ENCODE measurements at places on chromosomes 5 and 9.

- no peak for DNase-seq
Measured at GRCh38 chr5:120684213-120684612, 220.1 kb downstream of the PRR16 start.

- DNase-seq, result peak; percentile 48
Measured at GRCh38 chr5:119355244-119355638, 578 bp upstream of the TNFAIP8 start.

DNA sequence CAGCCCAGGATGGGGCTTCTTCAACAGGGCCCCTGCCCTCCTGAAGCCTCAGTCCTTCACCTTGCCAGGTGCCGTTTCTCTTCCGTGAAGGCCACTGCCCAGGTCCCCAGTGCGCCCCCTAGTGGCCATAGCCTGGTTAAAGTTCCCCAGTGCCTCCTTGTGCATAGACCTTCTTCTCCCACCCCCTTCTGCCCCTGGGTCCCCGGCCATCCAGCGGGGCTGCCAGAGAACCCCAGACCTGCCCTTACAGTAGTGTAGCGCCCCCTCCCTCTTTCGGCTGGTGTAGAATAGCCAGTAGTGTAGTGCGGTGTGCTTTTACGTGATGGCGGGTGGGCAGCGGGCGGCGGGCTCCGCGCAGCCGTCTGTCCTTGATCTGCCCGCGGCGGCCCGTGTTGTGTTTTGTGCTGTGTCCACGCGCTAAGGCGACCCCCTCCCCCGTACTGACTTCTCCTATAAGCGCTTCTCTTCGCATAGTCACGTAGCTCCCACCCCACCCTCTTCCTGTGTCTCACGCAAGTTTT, 23.6 kb downstream of the PCDHGC5 start:
- DNase-seq, result peak; percentile 83

- DNase-seq, result no peak
Measured at GRCh38 chr9:125537442-125538091, 169.4 kb downstream of the MAPKAP1 start.

GRCh38 chr9:136977223-136977622, at the start of gene PTGDS:
Gene PTGDS (plus strand): TSS chr9:136977504. CDS start chr9:136977579, 75 bp downstream.
- no peak for DNase-seq

DNA sequence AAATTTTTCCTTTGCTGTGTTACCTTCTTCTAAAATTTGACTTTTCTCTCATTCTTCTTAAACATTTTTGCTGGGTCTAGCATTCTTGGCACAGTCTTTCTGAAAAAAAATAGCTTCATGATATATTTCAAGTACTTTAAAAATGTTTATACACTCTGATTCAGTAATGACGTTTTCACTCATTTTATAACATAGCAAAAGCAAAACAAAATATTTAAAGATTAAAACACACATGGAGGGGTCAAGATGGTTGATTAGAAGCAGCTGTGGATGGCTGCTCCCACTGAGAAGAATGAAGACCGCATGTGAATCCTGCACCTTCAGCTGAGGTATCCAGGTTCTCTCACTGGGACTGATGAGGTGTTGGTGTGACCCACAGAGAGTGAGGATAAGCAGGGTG, 188.2 kb downstream of the SGCD start:
- DNase-seq, result no peak

GRCh38 chr5:4628645-4629385, 511.3 kb upstream of the ADAMTS16 start:
- DNase-seq, result no peak

- DNase-seq, result no peak
Measured at GRCh38 chr9:11235061-11235460, 622.3 kb upstream of the PTPRD start.

- no peak for DNase-seq
Measured at GRCh38 chr5:93807846-93808245, 66.4 kb upstream of the POU5F2 start.

- no peak for DNase-seq
Measured at GRCh38 chr9:81894891-81895290, 33.3 kb upstream of the SPATA31D4 start.

DNA sequence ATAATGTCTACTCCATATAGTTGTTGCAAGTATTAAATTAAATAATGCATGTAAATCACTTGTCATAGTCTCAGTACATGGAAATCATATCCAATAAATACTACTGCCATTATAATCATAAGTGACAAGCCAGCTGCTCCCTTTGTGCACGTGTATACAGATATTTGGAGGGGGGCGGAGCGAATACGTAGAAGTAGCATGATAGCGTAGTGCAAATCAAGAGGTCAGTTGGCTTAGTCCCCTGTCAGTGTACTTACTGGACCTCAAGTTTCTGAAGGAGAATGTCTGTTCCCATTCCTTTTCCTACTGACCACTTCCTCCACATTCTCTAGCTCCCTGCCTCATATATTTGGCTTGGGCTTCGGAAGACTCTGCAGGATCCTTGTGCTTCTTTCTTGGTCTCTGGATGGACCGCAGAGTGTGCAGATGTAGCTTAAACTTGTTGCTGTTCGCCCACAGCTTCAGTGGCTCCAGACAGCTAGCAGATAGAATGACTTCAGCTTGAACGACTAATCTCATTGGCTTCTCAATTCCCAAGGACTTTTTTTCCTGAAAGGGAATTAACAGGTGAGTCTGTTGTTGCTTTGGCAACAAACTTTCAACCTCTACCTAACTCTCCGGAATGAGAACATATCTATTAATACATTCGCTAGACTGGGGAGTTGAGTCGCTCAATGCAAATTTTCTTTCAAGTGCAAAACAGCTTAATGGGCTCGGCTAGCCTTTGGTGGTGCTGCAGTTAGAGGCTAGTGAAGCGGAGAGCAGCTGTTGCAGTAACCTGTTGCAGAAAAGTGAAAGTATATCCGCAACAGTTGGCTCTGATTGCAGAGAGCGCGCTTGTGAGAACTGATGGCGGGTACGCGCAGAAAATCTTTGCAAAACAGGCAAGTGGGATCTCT, at the start of gene PCDHB1:
TSS of gene PCDHB1 (plus strand) at position 753 of the 899 bp plus-strand sequence. CDS start at position 850, 97 bp downstream.
- no peak for DNase-seq

DNA sequence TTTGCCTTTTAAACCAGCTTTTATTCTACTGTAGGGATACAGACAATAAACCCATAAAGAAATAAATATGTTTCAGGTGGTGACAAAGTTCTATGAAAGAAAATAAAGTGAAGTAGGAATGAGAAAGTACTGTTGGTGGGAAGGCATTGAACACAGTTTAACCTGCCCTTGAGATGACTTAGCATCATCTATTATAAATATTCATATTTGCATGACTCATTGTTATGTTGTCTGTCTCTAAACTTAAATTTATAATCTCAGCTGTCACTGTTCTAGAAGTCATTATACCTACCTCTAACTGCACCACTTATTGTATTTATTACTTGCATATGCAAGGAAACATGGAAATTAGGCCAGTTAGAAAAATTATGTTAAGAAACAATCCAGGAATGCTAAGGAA, 202.2 kb downstream of the CHSY3 start:
- no peak for DNase-seq

DNA sequence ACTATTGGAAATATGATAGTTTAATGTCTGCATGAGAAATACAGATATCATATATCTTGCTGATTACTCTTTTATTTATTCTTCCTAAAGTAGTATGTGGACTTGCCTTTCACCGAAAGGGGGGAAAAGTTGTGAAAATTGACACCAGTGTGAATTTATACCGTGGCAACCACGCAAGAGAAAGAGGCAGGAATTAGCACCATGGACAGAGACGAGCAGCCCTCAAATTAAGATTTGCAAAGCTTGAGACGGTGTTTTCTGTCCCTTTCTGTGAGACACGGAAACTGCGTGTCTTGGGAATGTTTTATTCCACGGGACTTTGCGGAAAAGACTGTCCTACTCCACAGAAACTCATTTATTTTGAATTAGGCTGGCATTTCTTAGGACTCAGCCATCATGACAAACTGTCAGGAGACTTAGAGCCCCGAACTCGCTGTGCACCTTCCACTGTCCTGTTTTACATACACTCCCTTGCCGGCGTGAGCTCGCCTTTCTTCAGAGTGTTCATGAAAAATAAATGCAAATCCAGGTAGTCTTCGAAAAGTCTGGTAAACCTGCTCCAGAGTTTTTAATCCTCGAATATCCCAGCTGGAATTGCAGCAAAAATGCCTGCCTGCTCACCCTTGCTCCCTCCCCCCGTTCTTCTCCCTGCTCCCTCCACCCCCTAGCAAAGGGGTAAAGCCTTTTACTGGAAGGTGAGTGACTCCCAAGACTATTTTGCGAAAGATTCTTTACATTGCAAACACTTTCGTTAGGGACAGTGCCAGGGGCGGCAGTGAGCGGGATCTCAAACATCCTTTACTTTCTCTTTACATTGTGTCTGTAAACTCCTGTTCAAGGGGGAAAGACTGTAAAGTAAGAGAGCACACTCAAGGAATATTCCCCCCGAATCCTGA, 3.8 kb upstream of the ELAVL2 start:
- no peak for DNase-seq

DNA sequence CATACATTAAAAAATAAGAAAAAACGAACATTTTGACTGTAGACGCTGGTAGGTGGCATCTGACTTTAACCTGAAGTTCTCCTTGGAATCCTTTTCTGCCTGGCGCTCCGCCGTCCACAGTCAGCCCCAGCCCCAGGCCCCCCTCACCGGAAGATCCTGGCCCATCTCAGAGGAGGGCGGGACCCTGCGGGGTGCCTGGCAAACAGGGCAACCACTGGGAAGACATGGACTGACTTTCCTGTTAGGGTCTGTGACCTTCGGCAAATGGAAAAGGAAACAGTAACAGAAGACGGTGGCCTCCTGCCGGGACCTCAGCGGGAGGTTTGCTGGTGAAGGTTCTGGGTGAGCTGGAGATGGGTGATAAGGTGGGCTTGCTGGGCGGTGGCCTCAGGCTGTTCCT, 11.7 kb upstream of the EGR1 start:
- no peak for DNase-seq

DNA sequence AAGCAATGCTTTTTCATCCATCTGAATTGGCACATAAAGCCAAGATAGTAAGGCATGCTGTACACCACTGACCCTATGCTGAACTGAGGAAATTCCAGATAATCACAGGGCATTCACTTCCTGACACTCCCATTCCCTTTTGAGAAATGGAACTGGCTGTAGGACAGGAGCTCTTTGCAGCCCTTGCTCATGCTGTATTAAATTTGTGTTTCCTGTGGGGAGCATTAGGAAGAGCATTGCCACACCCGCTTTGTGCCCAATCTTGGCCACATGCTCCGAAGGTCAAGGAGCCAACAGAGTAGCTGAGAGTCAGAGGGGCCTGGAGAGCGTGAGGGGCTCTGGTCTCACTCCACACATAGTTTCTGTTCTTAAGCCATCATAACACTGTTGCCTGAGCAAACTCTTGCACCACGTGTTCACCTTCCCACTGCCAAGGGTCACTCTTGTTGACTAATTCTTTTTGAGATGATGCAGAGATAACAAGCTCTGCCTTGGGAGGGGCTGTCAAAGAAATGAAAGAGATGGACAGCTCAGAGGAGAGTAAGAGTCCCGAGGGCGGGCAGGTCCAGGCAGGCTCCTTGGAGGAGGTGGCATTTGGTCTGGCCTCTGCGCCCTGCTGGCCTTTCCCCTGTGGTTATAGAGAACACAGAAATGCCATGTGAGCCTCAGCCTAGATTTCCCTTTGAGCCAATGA, 31.7 kb upstream of the ARAP3 start:
- DNase-seq, result no peak

- DNase-seq, result no peak
Measured at GRCh38 chr5:84634256-84634655, 249.6 kb upstream of the EDIL3 start.

GRCh38 chr5:158492841-158493242, 606.9 kb downstream of the EBF1 start:
- DNase-seq, result no peak

DNA sequence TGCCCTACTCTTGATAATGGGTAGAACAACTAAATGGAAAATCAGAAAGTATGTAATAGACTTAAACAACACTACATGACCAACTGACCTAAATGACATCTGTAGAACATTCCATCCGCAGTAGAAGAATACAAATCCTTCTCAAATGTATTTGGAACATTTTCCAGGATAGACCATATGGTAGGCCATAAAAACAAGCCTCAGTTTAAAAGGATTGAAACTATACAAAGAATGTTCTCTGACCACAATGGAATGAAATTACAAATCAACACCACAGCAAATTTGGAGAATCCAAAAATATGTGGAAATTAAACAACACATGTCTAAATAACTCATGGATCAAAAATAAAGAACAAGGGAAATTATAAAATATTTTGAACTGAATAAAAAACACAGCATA, 189.2 kb downstream of the NDUFS4 start:
- no peak for DNase-seq

- no peak for DNase-seq
Measured at GRCh38 chr9:81372628-81373191, 316.6 kb downstream of the TLE1 start.

Measured in effector CD4-positive, alpha-beta T cell (primary cell).